ENCODE measurements at places on chromosomes 13 and 19.

DNA sequence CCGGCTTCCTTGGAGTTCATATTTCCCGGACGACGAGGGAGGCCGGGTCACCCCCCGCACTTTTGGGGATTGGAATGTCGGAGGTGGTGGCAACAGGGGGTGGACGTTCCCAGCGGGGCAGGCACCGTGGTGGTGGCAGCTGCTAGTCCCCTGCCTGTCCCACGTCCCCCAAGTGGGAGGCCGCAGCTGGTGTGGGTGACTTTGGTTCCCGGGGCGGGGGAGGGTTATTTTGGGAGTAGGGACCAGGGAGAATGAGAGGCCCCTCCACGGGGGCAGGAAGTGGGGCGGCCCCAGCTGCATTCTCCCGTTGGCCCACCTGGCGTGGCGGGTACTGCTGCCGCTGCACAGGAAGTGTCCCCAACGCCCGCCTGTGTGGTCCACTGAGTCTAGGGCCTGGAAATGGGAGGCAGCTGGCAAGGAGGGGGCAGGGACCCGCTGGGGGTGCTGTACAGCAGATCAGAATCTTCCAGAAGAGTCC lies 11.1 kb upstream of the PLIN3 start:
- H3K27me3 ChIP-seq, result no peaks in the 10 kb centered on the region
- no peaks in the 10 kb centered on the region for H3K36me3 ChIP-seq
- H3K4me3 ChIP-seq, result no peak overlapping the region
- no peak for DNase-seq

GRCh38 chr13:86933676-86934075 lies 737.5 kb upstream of the SLITRK5 start:
- H3K4me3 ChIP-seq, result no peak overlapping the region
- DNase-seq, result no peak

DNA sequence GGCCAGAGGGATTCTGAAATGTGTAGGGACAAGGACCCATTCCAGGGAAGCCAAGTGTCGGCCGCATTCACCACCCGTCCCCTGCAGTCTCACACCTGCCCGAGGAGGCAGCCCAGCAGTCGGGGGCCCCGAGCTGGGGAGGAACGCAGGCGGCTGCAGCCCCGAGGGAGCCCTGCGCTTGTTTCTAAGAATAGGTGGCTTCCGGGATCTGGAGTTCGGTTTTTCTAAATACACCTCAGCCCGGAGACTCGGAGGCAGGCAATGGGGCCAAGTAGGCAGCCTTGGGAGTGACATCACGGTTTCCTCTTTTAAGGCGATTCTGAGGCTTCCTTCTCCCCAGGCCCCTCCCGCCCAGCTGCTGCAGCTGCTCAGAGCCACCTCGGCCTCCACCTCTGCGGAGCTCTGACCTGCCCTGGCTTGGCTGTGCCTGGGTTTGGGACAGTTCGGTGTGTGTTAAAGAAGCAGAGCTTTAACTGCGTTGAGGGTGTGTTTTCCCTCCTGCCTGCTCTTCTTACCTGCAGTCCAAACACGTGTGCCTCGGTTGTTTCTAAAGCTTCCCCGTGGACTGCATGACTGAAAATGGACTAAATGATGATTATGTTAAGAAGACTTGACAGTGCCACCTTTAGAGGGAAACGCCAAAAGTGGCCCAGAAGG lies 80.5 kb downstream of the COL4A2 start:
- H3K36me3 ChIP-seq, result no peaks in the 10 kb centered on the region
- H3K4me1 ChIP-seq, result no peaks in the 10 kb centered on the region
- no peak overlapping the region for H3K4me3 ChIP-seq
- H3K27me3 ChIP-seq, result no peaks in the 10 kb centered on the region
- DNase-seq, result no peak
- no peak overlapping the region for H3K27ac ChIP-seq

- DNase-seq, result no peak
- H3K36me3 ChIP-seq, result no peaks in the 10 kb centered on the region
- no peaks in the 10 kb centered on the region for H3K4me1 ChIP-seq
- no peak overlapping the region for H3K4me3 ChIP-seq
- no peaks in the 10 kb centered on the region for H3K27me3 ChIP-seq
- H3K27ac ChIP-seq, result peak overlapping the region; percentile 86
These were observed 459.4 kb downstream of the FOXO1 start for GRCh38 chr13:40207001-40207478.

- peaks cover 18% of the 10 kb centered on the region for H3K27me3 ChIP-seq
- H3K36me3 ChIP-seq, result no peaks in the 10 kb centered on the region
- no peak overlapping the region for H3K27ac ChIP-seq
- no peak for DNase-seq
- H3K4me1 ChIP-seq, result no peaks in the 10 kb centered on the region
These were observed 2.2 kb upstream of the CYP4F22 start for GRCh38 chr19:15506074-15506571.

DNA sequence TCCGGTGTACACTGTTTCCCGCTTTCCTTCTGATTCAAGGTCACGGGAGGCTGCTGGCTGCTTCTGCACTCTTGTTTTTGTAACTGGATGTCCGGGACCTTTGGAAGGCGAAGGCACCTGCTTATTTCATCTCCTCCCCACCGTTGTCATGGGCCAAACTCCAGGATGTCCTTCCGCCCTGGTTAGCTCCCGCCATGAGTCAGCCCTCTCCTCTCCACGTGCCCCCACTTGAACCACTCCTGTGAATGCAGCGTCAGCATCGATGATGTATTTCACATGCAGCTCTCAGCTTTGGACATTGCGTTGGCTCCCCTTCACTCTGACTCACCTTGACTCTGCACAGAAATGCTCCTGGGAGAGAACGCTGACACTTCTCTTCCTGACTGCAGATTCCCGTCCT lies 5.5 kb upstream of the GALP start:
- DNase-seq, result peak; percentile 48
- no peaks in the 10 kb centered on the region for H3K27me3 ChIP-seq
- H3K4me1 ChIP-seq, result no peaks in the 10 kb centered on the region

GRCh38 chr13:95749545-95749944 lies 72.6 kb downstream of the DNAJC3 start:
- H3K36me3 ChIP-seq, result no peaks in the 10 kb centered on the region
- no peak for DNase-seq
- no peaks in the 10 kb centered on the region for H3K27me3 ChIP-seq
- H3K4me1 ChIP-seq, result peaks cover 7% of the 10 kb centered on the region

DNA sequence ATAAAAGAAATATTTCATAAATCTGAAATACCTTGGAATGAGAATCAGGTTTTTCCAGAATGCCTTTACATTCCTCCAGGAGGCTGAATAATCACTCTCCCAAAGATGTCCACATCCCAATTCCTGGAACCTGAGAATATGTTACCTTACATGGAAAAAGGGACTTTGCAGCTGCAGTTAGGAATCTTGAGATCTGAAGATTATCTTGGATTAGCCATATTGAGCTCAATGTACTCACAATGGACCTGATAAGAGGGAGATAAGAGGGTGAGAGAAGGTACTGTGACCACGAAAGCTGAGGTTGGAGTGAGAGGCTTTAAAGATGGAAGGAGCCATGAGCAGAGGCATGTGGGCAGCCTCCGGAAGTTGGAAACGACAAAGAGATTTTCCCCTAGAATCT lies 36.8 kb upstream of the MBNL2 start:
- H3K36me3 ChIP-seq, result no peaks in the 10 kb centered on the region
- no peaks in the 10 kb centered on the region for H3K27me3 ChIP-seq
- H3K4me3 ChIP-seq, result no peak overlapping the region
- H3K4me1 ChIP-seq, result no peaks in the 10 kb centered on the region

- H3K27ac ChIP-seq, result no peak overlapping the region
- no peaks in the 10 kb centered on the region for H3K36me3 ChIP-seq
- H3K4me3 ChIP-seq, result no peak overlapping the region
- DNase-seq, result no peak
- H3K4me1 ChIP-seq, result no peaks in the 10 kb centered on the region
These were observed 484 bp downstream of the ICAM3 start for GRCh38 chr19:10338940-10339339.

DNA sequence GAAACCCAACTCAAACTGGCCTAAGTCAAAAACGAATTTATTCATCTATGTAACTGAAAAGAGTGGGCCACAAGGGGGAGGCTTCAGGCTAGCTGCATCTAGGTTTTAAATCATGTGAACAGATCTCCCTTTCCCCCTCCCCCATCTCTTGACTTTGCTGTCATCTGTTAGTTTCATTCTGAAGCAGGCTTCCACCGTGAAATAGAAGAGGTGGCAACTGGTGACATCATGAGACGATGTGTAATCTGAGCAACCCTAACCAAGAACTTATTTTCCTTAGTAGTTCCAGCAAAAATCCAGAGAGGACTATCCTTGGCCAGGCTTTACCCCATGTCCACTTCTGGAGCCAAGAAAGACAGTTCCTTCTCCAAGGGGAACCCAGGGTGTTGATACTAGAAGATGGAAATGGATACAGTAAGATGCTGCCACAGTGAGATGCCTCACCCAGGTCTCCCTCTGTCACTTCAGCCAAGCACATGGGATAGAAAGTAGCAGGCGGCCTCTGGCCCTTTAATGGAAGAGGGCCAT lies 9.4 kb downstream of the SAMD4B start:
- no peak for DNase-seq
- H3K4me1 ChIP-seq, result no peaks in the 10 kb centered on the region
- no peaks in the 10 kb centered on the region for H3K27me3 ChIP-seq
- no peaks in the 10 kb centered on the region for H3K36me3 ChIP-seq
- no peak overlapping the region for H3K27ac ChIP-seq
- no peak overlapping the region for H3K4me3 ChIP-seq

- no peaks in the 10 kb centered on the region for H3K36me3 ChIP-seq
- no peak overlapping the region for H3K4me3 ChIP-seq
- H3K4me1 ChIP-seq, result no peaks in the 10 kb centered on the region
- no peak overlapping the region for H3K27ac ChIP-seq
These were observed 64.3 kb upstream of the F7 start for GRCh38 chr13:113041293-113041690.

- no peaks in the 10 kb centered on the region for H3K4me1 ChIP-seq
- no peaks in the 10 kb centered on the region for H3K27me3 ChIP-seq
- no peak overlapping the region for H3K27ac ChIP-seq
- no peak overlapping the region for H3K4me3 ChIP-seq
These were observed 38.7 kb upstream of the ZNF254 start for GRCh38 chr19:24048261-24048660.

GRCh38 chr19:21256722-21257121 lies 72.5 kb downstream of the ZNF708 start:
- no peaks in the 10 kb centered on the region for H3K27me3 ChIP-seq
- no peaks in the 10 kb centered on the region for H3K4me1 ChIP-seq
- DNase-seq, result no peak
- H3K4me3 ChIP-seq, result no peak overlapping the region
- H3K27ac ChIP-seq, result no peak overlapping the region
- no peaks in the 10 kb centered on the region for H3K36me3 ChIP-seq

GRCh38 chr13:43543331-43543730 lies 243.4 kb downstream of the ENOX1 start:
- no peaks in the 10 kb centered on the region for H3K4me1 ChIP-seq
- no peak overlapping the region for H3K4me3 ChIP-seq
- no peak overlapping the region for H3K27ac ChIP-seq
- H3K27me3 ChIP-seq, result no peaks in the 10 kb centered on the region

- no peaks in the 10 kb centered on the region for H3K27me3 ChIP-seq
- no peak for DNase-seq
- H3K4me1 ChIP-seq, result no peaks in the 10 kb centered on the region
- no peaks in the 10 kb centered on the region for H3K36me3 ChIP-seq
- no peak overlapping the region for H3K4me3 ChIP-seq
These were observed 17.5 kb downstream of the MISP start for GRCh38 chr19:768424-768823.

- no peaks in the 10 kb centered on the region for H3K36me3 ChIP-seq
- no peaks in the 10 kb centered on the region for H3K27me3 ChIP-seq
- no peak overlapping the region for H3K4me3 ChIP-seq
- no peaks in the 10 kb centered on the region for H3K4me1 ChIP-seq
- DNase-seq, result no peak
These were observed 165.2 kb downstream of the DCLK1 start for GRCh38 chr13:35966024-35966423.

- no peaks in the 10 kb centered on the region for H3K36me3 ChIP-seq
- no peak overlapping the region for H3K4me3 ChIP-seq
- no peak overlapping the region for H3K27ac ChIP-seq
- H3K27me3 ChIP-seq, result no peaks in the 10 kb centered on the region
- no peak for DNase-seq
- H3K4me1 ChIP-seq, result peaks cover 25% of the 10 kb centered on the region
These were observed 89.0 kb upstream of the SPATA13 start for GRCh38 chr13:24071423-24072075.

GRCh38 chr13:42893214-42893671 lies 98.8 kb downstream of the EPSTI1 start:
- no peak overlapping the region for H3K4me3 ChIP-seq
- no peaks in the 10 kb centered on the region for H3K36me3 ChIP-seq
- H3K4me1 ChIP-seq, result no peaks in the 10 kb centered on the region
- no peaks in the 10 kb centered on the region for H3K27me3 ChIP-seq

DNA sequence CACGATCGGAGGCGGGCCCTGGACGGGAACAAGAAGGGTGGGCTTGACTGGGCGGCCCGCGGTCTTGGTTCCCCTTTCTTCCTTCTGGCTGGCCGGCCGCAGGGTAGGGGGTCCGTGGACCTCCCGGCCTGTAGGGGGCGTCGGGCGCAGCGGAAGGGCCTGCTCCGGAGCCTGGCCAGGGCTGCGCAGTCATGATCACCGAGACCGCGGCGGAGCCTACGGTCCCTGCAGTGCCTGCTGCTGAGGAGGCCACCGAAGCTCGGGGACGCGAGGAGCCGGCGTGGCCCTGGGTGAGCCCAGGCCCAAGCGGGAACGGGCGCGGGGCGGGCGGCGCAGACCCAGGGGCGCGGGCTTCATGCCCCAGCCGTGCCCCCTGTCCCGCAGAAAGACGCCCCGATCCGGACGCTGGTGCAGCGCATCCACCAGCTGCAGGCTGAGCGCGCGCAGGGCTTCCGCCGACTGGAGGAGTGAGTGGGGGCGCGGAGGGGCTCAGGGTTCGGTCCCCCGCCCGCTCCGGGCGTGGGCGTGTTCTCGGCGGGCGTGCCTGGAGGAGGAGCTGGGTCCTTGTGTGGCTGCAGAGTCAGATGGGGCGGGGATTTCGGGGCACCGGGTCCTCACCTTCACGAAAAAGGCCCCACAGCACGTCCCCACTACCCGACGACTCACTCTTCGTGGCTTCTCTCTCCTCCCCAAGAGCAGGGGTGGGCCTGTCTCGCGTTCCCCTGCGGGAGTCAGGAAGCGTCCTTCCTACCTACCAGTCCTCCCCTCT lies at the start of gene REX1BD:
Gene REX1BD (plus strand): TSS at position 188 of the 769 bp plus-strand sequence. CDS start 4 bp downstream, at position 192.
- peak; percentile 88 for DNase-seq
- H3K27ac ChIP-seq, result peak within 1 kb of the TSS; percentile 81
- no peaks in the 10 kb centered on the region for H3K27me3 ChIP-seq
- H3K4me1 ChIP-seq, result no peaks in the 10 kb centered on the region

- no peaks in the 10 kb centered on the region for H3K36me3 ChIP-seq
- H3K27me3 ChIP-seq, result no peaks in the 10 kb centered on the region
- no peak for DNase-seq
- no peak overlapping the region for H3K27ac ChIP-seq
- H3K4me1 ChIP-seq, result no peaks in the 10 kb centered on the region
These were observed 9.5 kb upstream of the TLE5 start for GRCh38 chr19:3071768-3072167.

Measured in pancreas (tissue), 10 donors.